ENCODE measurements at places on chromosomes 1 and 21.

DNA sequence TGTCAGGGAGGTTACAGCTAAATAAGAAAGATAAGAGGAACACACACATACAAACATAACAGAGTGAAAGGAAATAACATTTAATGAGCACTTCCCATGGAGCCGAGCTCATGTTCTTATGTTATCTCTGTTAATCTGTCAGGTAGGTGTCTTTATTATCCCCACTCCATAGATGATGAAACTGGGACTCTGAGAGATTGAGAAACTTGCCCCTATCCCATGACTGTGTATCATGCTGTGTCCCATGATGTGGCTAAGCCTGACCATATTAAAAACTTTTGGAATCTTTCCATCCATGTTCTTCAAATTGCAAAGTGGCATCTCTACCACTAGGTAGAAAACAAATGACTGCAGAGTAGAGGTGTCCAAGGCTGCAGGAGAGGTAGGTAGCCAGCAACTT lies 285.2 kb upstream of the SGIP1 start:
- DNase-seq, result no peak

GRCh38 chr1:232542633-232543593 lies 87.0 kb downstream of the SIPA1L2 start:
- DNase-seq, result no peak

DNA sequence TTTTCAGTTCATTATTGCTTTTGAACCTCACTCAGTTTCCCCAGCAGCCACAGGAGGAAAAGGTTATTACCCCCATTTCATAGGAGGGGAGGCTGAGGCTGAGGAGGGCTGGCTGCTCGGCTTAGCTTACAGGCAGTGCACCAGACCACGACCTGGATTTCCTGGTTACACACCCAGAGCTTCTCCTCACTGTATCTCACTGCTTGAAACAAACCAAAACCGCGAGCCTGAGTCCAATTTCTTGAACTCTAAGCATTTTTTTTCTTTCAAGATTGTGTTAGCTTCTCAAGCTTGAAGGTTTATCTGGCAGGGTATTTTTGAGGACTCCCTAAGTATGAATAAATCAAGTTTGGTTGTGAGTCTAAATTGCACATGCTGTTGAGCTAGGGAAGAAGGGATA lies 188.9 kb upstream of the EDN2 start:
- no peak for DNase-seq

DNA sequence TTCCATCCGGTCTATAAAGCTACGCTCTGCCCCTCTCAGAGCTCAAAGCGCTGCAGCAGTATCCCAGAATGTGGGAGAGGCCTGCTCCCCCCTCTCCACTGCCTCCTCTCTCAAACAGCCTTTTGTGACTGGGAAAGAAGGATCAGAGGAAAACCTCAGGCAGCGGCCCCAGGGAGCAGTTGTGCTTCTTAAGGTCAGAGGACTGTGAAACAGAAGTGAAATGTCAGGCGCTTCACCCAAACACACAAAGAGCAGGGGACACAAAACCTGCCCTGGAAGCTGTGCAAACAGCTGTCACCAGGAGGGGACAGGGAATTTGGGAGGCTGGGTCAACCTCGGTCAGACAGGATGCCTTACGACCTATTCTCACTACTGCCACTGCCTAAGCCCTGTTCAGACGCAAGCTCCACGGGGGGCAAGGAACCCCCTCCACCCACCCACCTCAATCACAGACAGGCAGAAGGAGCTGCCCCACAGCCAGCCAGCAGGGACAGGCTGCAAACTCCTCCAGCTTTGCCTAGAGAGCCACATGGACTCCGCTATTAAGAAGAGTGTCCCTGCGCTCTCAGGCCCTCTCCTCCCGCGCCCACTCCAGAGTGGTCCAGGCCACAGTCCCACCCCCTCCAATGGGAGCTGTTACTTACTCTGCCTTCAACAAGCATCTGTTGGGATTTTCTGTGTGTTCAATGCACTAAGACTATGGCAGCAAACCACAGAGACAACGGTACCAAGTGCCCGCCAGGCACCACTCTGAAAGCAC lies 14.6 kb downstream of the SSBP3 start:
- no peak for DNase-seq
